ENCODE measurements at places on chromosomes 2 and 18. TPM values are rescaled to one million over a fixed set of nuclear protein-coding genes. Genes with fewer than 3 reads are reported as not detected.

PLEK gene
- total RNA-seq: 10.8 TPM

PLEKHA3 gene
- total RNA-seq: 43.1 TPM

NT5C1B gene
- total RNA-seq: not detected

FHL2 gene
- 30.9 TPM for total RNA-seq

MAPK4 gene
- total RNA-seq: 104 TPM

IL1RL1 gene
- 8.1 TPM for total RNA-seq

TNFRSF11A gene
- 4.3 TPM for total RNA-seq

TUBB8B gene
- not detected for total RNA-seq

CMPK2 gene
- 9.3 TPM for total RNA-seq

ZNF892 gene
- 19.2 TPM for total RNA-seq

PID1 gene
- total RNA-seq: 28.7 TPM

EPC2 gene
- total RNA-seq: 53.2 TPM

RAB6C gene
- 4.0 TPM for total RNA-seq

FAM237A gene
- total RNA-seq: 1.6 TPM

MROH2A gene
- total RNA-seq: not detected

CHRND gene
- total RNA-seq: not detected

LNPK gene
- total RNA-seq: 51.3 TPM

BBS5 gene
- 24.3 TPM for total RNA-seq

CCL20 gene
- not detected for total RNA-seq

ANKRD36B gene
- 109 TPM for total RNA-seq

GCKR gene
- 2.1 TPM for total RNA-seq

CFC1 gene
- total RNA-seq: 3.5 TPM

SERPINB12 gene
- not detected for total RNA-seq

FOXD4L1 gene
- 1.1 TPM for total RNA-seq

SERPINB2 gene
- total RNA-seq: not detected
